ENCODE measurements at places on chromosomes 6 and 20.

- DNase-seq, result no peak
Observed at GRCh38 chr20:57436223-57436545, 45.0 kb downstream of the RBM38 start.

DNA sequence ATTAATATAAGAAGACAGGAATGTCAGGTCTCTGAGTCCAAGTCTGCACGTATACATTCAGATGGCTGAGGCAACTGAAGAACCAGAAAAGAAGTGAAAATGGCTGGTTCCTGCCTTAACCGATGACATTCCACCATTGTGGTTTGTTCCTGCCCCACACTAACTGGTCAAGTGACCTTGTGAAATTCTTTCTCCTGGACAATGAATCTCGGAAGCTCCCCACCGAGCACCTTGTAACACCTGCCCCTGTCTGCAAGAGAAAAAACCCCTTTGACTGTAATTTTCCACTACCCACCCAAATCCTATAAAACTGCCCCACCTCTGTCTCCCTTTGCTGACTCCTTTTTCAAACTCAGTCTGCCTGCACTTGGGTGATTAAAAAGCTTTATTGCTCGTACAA is 140.4 kb downstream of the SYNE1 start:
- no peak for DNase-seq

DNA sequence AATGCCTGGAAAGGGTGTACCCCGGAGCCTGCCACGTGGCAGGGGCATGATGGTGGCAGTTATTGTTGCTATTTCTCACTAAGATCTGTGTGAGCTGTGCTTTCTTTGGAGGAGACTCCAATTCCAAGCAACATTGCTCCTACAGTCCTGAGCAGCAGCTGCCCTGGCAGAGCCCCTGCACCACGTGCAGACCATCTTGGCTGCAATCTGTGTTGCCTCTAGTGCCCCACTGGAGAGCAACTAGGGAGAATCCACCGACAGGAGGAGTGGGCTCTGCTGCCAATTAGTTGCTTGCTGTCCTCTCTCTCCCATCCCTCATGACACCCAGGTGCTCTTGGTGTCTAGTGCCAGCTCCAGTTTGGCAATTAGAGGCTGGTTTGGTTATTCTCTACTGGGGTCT is 116.0 kb downstream of the PXDC1 start:
- no peak for DNase-seq

GRCh38 chr6:140463312-140463710 is 1088.9 kb upstream of the CITED2 start:
- no peak for DNase-seq

- no peak for DNase-seq
Observed at GRCh38 chr20:57162362-57162652, 104.1 kb downstream of the BMP7 start.

Measured in NCI-H774 (cell line).